ENCODE measurements at places on chromosomes 7 and 10.

- no peak for DNase-seq
Observed at GRCh38 chr7:28804990-28805389, 153.1 kb downstream of the TRIL start.

- DNase-seq: no peak
Observed at GRCh38 chr10:99850767-99851340, 68.4 kb downstream of the ABCC2 start.

GRCh38 chr10:22086730-22087401 is 83.3 kb upstream of the DNAJC1 start:
- no peak for DNase-seq

DNA sequence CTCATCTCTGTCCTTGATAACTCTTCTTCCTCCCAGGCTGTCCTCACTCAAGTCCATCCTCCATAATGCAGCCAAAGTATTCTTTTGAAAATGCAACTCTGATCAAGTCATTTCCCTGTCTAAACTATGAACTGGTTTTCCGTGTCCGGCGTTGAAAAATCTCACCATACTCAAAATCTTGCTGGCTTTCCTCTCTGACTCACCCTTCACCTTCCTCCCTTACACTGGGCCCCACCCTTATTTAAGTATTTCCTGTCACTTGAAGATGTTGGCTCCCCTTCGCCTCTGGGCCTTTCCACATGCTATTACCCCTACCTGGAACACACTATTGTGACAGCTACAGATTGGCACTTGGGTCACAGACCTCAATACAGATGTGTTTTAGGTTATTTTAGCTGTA is 515.6 kb downstream of the INHBA start:
- no peak for DNase-seq

- no peak for DNase-seq
Observed at GRCh38 chr7:91713669-91714068, 166.8 kb downstream of the MTERF1 start.

DNA sequence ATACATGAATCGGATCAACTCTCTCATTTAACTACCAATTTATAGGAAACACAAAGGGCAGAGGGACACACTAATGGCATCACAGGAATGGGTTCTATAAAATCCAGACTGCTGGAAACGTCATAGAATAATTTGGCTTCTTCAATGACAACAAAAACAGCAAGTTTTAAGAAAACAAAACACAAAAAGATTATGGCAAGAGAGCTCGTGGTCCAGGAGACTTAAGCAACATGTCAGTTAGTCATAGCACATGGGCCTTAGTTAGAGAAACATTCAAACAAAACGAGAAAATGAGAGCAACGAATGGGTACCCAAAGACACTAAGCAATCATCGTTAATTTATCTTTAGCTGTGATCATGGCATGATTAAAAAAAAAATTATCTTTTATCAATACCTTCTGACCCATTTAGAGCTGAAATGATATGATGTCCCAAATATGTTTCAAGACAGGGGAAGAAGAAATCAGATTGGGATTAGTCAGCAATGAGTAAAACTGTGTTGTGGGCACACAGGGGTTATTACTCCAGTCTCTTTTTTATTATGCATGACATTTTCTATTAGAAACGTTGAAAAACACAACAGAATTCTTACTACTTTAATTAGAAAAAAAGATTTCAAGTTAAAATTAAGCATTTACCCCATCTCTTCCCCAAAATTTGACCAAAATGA is 28.3 kb downstream of the NCAPG2 start:
- DNase-seq: no peak

- no peak for DNase-seq
Observed at GRCh38 chr7:28266402-28266801, 85.8 kb upstream of the JAZF1 start.

DNA sequence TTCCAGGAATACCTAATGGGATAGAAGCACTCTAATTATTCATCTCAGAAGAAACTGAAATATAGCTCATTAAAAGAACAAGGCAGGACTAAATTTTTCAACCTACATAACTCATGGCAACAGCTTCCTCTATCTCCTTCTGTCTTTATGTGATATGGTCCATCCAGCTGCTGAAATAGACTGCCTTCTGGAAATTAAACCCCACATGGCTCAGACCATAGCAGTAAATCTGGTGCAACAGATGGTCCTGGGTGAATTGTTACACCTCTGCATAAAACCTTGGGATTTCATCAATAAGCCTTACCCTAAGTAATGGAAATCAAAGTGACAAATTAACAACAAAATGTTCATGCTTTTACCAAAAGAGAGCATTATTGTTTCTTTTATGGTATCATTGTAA is 205.6 kb upstream of the CSTF2T start:
- DNase-seq: no peak

DNA sequence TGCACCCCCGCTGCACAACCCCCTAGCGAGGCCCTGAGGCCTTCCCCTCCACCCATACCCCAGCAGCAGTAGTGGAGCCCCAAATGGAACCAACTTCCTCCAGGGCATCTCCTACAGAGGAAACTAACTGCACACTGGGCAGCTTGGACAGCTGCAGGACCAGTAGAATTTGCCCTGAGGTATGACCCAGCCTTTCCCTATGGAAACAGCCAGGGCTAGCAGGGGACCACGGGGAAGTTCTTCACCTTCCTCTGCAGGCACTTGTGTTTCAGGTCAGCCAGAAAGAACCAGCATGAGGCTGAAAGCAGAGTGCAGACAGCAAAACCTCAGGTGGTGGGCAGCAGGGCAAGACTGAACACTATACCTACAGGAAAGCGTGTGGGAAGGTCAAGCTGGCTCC is 5.7 kb upstream of the EEPD1 start:
- DNase-seq: no peak

DNA sequence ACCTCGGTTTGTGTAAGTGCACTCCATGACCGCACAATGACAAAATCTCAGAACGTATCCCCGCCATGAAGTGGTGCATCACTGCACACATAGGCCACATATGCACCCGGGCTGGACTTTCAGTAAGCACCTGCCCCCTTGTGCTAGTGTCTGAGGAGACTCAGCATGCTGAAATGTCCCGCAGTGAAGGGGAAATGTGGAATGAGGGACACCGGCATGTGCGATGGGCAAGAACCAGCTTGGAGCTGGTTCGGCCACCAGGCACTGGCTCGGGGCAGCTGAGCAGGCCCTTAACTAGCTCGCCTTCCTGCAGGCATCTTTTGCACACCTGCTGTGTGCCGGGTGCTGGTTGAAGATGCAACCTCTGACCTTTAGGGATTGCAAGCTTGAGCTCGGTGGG is 49.8 kb upstream of the TNS3 start:
- no peak for DNase-seq

GRCh38 chr10:42640610-42641229 is 2.4 kb upstream of the ZNF33B start:
- DNase-seq: no peak

DNA sequence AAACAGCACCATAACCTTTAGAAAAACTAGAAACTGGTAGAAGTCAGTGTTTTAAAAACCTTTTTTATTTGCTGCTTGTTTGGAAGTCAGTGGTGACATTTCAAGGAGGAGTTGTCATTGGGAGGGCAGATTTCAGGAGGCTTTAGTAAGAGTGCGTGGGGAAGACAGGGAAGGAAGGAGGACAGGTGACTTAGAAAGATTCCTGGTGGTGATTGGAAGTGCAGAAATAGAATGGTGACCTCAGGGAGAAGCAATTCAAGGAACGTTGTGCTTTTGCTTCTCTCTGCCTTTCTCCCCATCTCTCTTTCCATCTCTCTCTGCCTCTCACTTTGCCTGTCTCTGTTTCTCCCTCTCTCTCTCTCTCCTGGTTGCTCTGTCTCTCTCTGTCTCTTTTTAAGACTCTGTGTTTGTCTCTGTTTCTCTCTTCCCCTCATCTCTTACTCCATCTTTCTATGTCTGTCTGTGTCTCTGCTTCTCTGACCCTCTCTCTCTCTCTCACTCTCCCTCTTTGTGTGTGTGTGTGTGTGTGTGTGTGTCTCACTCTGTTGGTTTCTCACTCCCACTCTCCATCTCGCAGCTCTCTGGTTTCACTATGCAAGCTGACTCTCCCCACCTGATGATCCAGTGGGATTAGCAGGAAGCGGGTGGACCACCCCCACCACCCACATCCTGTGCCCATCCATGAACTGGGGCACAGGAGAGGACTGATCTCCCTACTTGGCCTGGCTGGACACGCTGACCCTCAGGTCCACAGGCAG is 10.9 kb upstream of the PFKP start:
- no peak for DNase-seq

DNA sequence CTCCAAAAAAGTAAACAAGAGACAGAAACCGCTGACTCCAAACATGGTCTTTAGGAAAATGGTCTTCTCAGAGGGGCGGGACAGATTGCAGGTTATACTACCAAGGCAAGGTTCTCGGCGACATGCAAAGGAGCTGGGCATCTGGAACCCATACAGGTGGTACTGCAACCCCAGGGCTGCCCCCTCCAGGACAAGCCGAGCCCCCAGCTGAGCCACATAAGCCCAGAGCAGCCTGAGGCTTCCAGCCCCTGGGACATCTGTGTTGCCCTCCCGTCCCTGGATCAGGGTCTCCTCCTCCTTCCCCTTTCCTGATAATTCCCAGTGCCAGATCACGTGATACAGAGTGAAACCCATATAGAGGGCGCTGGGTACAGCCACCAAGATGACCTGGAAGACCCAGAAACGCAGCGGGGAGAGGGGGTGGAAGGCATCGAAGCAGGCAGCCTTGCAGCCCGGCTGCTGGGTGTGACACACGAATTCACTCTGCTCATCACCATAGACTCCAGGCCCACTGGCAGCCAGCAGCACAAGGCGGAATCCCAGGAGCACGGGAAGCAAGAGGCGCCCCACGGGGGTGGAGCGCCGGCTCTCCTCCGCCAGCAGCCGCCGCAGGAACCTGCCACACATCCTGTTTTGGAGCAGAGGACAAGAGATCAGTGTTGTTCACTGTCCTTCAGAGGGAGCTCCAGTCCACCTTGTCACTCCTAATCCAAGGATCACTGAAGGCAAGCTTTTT is at the start of gene GJC3:
Gene GJC3, minus strand, starts transcription at position 627 of the 736 bp plus-strand sequence. Its CDS starts 0 bp downstream, at position 627.
- DNase-seq: peak; percentile 45

- DNase-seq: no peak
Observed at GRCh38 chr7:33673029-33673700, 232.2 kb upstream of the BMPER start.

GRCh38 chr7:23759671-23760391 is 49.8 kb downstream of the STK31 start:
- no peak for DNase-seq

DNA sequence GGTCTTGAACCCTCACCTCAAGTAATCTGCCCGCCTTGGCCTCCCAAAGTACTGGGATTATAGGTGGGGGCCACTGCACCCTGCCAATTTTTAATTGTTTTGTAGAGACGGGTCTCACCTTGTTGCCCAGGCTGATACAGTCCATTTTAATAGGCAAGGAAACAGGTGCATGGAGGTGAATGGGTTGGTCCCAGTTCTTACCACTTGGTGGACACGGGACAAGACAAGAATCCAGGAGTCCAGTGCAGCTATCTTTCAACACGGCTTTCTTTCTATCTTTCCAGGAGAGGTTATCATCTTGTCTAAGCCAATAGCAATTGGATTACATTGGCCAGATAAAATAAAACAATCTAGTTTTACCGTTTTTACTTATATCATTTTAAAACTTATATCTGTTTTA is 23.8 kb downstream of the TCF7L2 start:
- DNase-seq: no peak

GRCh38 chr10:34236931-34237330 is 578.2 kb downstream of the PARD3 start:
- DNase-seq: no peak

- DNase-seq: no peak
Observed at GRCh38 chr10:115654961-115655360, 561.8 kb downstream of the ATRNL1 start.

DNA sequence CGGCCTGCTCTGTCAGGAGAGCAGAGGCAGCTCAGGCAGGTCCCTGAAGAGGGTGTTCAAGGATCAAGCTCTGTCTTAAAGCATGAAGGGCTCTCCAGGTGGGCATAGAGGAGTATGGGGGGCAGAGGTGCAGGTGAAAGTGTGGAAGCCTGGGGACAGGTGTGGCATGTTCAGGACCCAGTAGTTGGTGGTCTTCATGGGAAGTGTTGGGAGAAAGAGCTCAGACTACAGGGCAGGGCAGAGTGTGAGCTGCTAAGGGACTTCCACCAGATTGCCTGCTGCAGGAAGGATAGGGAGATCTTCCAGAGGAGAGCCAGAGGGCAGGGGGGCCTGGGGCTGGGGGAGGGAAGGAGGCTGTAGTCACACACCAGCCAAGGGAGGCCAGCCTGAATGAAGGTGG is 156.5 kb upstream of the GDF10 start:
- no peak for DNase-seq

GRCh38 chr10:43938810-43939209 is 290.1 kb upstream of the ZNF32 start:
- DNase-seq: no peak

DNA sequence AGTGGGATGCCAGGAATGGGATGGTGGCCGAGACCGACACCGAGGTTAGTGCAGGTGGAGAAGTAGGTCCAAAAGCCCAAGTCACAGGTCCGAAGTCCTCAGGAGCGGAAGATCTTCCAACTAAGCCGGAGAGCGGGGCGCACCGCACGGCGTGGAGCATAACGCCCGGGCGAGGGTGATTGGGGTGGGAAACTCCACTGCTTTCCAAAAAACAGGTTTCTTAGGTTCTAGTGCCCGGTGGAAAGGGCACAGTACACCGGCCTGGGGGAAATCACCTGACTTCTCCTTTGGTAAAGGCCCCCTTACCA is 11.4 kb upstream of the SPAG6 start:
- no peak for DNase-seq

GRCh38 chr7:100516135-100516812 is 22.7 kb upstream of the AGFG2 start:
- DNase-seq: no peak

- DNase-seq: no peak
Observed at GRCh38 chr10:21334891-21335696, 190.4 kb downstream of the SKIDA1 start.

- DNase-seq: no peak
Observed at GRCh38 chr10:82251222-82251906, 376.4 kb downstream of the NRG3 start.

DNA sequence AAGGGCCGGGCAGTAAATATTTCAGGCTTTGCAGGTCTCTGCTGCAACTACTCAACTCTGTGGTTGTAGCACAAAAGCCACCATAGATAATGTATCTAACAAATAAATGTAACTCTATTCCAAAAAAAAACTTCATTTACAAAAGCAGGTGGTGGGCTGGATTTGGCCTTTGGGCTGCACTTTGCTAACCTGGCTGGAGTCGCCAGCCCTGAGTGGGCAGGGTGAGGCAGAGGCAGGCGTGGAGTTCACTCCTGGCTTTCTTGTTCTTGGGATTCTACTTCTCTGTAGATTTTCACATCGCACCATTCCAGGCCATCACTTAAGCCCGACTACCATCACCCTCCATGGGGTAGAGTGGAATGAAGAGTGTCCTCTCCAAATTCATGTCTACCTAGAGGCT is 367.6 kb upstream of the MGMT start:
- no peak for DNase-seq

Data from bone marrow (tissue), 2 donors.